ENCODE measurements at places on chromosomes 16 and 17.

GRCh38 chr17:30801671-30802070 is 22.8 kb downstream of the CRLF3 start:
- DNase-seq = no peak

DNA sequence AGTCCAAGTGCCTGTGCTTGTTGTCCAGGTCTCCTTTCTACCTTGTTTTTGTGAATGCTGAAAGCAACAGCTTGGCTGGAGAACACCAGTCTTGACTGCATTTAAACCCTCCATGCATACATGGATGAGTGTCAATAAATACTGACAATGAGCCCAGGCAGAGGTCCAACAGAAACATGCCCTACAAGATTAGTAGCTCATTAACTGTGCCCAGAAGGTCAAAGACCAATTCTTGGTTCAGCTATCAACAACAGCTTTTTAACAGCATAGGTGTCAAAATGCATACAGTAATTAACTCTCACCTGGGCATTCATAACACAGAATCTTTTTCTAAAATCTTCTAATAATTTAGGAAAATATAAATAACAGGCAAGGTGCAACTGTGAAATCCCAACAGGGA is 63.2 kb downstream of the N4BP1 start:
- no peak for DNase-seq

DNA sequence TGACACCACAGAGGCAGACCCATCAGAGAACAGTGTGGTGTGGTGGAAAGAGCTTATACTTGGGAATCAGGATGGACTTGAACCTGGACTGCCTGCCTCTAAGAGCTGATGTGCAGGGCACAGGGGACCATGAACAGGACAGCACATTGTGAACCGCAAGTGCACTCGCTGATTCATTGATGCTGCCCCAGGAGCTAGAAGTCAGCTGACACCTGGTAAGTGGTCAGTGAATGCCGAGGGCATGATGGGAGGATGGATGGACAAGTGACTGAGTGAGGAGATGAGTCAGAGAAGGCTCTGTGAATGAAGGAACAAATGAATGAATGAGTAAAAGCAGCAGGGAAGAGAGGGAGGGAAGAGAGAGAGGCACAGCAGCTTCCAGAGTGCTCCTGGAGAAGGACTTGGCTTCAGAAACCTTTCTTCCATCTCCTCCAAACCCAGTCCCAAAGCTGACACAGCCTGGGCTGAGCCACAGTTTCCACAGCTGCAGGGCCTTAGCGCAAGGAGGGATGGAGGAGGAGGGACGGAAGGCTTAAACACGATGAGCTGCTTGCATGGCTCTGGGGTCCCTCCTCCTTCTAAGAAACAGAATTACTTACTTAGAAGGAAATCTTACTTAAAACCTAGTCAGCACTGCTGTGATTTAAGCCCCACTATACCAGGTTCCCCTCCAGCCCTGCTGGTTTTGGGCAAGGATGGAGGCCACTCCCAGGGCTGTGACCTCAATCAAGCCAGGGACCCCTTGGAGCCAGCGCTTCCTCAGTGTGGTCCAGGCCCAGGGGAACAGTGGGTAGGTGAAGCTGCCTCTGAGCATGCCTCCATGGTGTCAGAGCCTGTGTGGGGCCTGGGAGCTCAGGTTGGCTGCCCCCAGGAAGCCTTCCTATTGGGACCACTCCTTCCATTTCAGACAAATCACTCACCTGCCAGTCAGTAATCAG is 184.6 kb downstream of the TMEM132E start:
- no peak for DNase-seq

DNA sequence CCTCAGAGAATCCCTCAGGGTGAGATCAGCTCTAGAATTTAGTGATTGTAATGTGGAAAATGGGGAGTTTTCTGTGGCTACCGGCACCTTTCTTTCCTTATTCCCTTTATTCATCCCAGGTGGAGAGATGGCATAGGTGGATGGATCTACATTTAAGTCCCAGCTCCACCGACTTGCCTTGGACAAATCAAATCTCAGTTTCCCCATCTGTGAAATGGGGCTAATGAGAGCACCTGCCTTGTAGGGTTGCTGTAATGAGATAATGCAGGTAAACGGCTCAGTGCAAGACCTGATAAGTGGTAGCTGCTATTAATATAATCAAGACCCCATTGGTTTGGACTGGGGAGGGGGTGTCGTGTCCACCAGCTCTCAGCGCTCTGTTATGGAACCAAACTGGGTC is 40.5 kb downstream of the OTOA start:
- DNase-seq = no peak

DNA sequence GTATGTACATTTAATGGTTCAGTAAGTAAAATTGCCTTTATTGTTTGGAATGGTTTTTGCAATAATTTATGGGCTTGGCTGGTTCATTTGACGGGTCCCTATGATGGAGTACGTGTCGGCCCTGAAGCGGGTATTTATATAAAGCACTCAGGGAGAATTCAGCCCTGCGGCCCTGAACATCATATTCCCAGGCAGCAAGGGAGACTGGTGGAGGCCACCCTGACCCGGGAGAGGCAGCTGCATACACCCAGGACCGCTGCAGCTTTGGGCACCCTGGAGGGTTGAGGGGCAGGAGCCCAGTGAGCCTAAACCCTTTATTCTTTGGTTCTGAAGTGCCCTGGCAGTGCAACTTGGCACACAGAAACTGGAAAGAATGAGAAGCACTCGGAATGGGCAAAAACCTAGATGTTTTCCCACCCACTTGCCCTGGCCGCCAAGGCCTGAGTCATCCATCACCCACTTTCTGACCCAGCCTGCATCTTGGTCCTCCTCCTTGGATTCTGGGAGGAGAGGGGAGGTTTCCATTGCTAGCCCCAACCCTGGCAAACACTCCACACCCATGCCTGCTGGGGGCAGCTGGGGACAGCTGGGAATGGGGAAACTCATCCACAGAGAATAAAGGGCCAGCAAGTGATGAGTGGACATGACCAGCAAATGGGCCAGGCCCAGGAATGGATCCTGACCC is 162.2 kb upstream of the TNRC6C start:
- DNase-seq = no peak

DNA sequence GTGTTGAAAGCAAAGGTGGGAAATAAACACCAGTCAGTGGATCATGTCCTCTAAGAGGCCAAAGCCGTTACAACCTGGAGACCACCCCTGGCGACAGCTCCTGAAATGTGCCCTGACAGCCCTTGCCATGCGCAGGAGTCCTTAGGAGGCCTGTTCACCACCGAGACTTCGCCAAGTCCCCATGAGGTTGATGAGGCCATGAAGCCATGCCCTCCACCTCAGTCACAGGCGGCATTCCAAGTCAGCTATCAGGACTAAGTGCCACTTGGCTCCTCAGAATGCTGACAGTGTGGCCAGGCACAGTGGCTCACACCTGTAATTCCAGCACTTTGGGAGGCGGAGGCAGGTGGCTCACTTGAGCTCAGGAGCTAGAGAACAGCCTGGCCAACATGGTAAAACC is 27.1 kb downstream of the ADAM11 start:
- no peak for DNase-seq

DNA sequence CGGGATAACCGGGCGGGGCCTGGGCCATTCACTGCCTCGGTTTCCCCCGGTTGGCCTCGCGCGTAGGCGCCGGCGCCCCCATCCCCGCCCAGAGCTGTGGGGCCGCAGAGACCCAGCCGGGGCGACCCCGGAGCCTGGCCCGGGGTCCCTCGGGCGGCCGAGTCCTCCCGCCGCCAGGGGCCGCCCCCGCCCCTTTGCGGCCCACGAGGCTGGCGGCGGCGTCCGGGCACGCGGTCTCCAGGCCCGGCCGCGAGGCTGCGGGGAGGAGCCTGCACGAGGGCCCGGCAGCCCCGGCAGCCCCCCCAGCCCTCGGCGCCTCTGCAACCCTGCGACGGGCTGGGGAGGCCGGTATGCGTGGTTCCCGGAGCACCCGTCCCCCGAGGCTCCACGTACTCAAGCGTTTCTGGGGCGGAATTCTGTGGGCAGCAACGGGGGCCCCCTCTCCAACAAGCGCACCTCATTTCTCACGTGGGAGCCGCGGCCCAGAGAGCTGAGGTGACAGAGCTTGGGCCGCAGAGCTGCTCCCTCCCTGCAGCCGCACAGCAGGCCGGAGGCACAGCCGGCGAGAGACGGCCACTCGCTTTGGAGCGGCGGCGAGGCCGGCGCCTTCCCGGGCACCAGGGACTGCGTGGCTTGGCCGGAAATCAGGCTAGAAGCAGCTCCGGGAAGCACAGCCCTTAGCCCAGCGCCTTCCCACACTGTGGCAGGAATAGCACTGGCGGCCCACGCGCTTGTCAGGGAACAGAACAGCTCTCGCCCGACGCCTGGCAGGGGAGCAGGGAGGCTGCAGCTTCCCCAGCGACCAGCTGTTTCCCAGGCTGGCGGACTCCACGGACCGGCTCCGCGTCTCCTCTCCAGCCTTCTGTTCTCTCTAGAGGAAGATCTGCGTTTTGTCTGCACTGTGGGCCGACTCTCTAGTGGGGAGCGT is 867 bp upstream of the LIMD2 start:
- no peak for DNase-seq

DNA sequence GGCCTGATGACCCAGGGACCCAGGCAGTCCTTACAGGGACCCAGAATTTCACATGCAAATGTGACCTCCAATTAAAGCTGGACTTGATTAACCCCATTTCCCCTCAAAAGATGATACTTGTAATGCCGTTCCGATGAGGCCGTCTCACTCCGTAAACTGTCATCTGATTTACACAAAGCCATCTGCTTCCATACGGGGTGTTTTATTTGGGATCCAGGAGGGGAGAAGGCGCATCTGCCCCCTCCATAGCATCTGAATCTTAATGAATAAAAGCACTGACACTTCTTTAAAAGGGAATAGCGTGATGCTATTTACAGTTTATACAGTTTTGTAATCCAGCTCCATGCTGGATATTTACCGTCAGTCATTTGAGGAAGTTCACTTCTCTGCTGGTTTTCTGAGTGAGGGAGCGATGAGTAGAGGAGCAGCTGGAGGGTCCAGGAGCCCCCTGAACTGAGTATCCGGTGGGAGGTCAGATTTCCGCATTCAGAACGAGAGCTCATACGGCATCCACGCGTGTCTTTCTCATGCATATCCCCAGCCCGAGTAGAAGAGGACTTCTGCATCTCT is 452.7 kb downstream of the WWOX start:
- DNase-seq = no peak

DNA sequence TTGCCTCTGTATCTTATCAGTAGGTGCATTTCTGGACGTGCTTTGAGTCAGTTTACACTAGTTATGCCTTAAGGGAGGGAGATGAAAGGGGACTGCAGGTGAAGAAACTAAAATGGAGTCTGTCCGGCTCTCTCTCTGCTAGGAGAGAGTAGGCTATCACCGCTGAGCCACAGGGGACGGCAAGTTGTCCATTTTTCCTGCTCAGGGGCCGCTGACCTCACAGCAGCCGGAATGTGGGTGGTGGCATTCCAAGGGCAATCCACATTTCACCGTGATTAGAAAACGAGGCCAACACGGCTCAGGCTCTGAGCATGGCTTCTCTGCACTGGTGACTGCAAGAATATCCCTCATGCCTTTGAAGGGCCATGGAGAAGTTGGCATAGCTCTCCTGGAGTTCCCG is 19.0 kb upstream of the KLHDC4 start:
- no peak for DNase-seq

DNA sequence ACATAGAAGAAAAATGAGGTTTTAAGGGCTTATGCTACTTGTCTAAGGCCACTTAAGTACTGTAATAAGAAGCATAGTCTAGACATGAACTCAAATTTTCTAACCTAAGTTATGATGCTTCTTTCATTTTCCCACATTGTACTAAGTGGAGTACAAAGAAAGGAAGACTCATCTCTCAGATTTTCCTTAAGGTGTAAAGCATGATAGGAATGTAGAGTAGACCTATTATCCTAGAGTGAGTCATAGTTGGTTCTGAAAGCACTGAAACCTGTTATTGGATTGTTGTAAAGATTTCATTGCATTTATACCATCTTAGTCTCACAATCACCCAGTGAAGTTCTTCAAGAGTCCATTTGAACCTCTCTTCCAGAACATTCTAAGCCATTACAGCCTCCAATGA is 343.8 kb downstream of the TOX3 start:
- no peak for DNase-seq

DNA sequence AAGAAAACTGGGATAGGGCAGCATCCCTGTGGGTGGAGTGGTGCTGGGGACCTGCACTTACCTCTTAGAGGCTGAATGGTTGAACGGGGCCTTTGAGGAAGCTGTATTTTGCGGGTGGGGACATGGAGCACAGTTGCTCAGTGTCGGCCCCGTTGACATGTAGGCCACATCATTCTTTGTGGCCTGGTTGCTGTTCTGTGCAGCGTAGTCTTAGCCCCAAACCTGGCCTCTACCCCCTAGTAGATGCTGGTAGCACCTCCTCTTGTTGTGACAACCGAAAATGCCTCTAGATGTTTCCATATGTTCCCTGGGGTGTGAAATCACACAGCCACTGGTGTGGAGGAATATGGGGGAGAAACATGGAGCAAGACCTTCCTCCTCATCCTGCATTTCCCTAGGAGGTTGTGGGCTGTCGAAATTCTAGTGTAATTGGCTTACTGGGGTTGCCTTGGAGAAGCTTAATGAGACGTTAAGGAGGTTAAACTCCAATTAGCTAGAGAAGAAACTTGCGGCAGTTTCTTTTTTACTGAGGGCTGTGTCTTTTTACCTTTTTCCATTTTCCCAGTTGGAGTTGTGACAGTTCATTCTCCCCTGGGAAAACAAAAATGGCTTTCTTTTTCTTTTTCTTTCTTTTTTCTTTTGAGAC is 9.4 kb downstream of the ABCC1 start:
- DNase-seq = no peak

- peak; percentile 34 for DNase-seq
These were observed 5.8 kb downstream of the TMEM231 start for GRCh38 chr16:75550211-75550662.

DNA sequence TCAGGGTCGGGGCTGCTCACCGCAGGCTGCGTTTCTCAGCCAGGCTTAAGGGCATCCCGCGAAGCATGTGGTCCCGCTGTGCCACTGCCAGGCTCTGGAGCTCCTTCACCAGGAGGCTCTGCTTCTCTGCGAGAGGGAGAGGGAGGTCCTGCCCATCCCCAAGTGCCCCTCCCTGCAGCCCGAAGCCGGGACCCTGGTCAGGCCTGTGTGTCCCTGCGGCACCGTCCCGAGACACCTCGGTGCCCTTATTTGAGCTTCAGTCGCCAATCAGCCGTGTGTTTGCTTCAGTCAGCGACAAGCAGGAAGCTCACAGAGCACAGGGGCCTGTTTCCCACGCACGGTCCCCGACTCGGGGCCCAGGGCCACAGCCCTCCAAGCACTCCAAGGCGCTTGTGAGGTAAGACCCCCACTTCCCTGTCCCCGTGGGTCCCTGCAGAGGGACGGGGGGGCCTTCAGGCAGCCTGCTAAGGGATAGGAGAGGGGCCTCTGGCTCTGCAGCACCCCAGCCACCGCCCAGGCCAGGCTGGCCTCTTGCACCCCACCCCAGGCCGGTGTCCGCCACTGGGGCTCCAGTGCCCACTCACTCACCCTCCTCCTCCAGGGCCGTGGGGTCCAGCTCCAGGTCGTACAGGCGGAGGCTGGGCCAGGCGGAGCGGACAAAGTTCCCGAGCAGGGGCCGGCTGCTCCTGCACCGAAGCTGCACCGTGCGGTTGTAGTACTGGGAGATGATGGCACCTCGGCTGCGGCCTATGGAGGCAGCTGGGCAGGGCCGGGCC is 3.2 kb downstream of the TMC6 start:
- no peak for DNase-seq

- DNase-seq = no peak
These were observed 9.3 kb upstream of the ASIC2 start for GRCh38 chr17:33302394-33302793.

Data from amygdala (tissue), 56 donors.